NCI-H1105 treated with DMSO at 0.1 percent for 48 hours (cell line): ENCODE measurements at places on chromosomes 16 and 17.

- no peak for DNase-seq
These were observed 621 bp downstream of the KCNJ2 start for GRCh38 chr17:70169709-70170597.

DNA sequence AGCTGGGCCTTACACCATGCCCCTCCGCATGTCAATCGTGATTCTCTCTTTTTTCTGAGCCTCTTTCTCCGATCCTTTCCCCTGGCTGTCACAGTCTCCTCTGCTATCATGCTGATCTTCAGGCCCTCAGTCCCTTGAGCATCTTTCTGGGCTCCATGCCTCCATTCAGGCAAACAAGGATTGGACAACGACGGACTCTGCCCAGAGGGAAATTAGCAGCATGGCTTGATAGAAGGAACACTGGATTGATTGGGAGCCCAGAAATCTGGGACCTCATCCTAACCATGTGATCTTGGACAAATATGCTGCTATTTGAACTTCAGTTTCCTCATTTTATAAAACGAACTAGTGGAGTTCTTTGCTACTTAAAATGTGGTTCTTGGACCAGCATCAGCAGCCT is 19.6 kb upstream of the PHF12 start:
- DNase-seq: no peak

GRCh38 chr16:56632848-56633365 is 448 bp downstream of the MT1M start:
- no peak for DNase-seq

DNA sequence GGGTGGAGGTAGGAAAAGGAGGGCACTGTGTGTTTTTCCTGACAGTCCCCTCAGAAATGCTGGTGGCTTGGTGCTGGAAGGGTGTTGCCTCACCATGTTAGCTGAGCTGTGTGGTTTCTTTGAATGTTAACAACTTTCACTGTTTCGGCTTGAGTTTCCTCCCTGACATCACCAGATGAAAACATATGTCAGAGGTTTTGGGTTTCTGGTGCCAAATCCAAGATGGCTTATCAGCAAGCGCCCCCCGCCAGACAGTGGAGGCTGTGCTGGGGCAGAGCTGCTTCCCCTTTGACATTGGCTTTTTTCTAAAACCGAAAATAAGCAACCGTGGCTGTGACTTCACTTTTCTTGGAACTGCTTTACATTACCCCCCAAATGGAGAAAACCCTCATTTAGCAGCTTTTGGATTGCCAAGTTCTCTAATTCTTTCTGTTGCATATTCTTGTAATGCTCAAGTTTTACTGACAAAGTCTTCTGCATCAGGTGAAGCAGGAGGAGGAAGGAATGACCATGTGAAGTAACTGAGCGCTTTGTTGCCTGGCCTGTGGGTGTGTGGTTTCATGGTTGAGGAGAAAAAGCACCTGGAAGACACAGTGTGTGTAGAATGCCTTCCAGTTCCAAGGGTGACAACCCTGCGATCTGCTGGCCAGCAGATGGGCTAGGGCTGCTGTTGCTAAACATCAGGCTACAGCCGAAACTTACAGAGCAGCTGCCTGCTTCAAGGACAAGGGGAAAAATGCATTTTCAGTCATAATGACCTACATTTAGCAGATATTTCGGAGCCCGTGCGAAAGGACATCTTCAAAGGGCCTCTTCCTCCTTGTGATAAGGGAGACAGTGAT is 9.7 kb downstream of the RMI2 start:
- DNase-seq: no peak

- DNase-seq: no peak
These were observed 2.5 kb upstream of the ARHGAP23 start for GRCh38 chr17:38425744-38426143.

- no peak for DNase-seq
These were observed 4.0 kb downstream of the SLC35B1 start for GRCh38 chr17:49703557-49704277.

- DNase-seq: no peak
These were observed 19.6 kb downstream of the HEATR6 start for GRCh38 chr17:60059082-60059481.

DNA sequence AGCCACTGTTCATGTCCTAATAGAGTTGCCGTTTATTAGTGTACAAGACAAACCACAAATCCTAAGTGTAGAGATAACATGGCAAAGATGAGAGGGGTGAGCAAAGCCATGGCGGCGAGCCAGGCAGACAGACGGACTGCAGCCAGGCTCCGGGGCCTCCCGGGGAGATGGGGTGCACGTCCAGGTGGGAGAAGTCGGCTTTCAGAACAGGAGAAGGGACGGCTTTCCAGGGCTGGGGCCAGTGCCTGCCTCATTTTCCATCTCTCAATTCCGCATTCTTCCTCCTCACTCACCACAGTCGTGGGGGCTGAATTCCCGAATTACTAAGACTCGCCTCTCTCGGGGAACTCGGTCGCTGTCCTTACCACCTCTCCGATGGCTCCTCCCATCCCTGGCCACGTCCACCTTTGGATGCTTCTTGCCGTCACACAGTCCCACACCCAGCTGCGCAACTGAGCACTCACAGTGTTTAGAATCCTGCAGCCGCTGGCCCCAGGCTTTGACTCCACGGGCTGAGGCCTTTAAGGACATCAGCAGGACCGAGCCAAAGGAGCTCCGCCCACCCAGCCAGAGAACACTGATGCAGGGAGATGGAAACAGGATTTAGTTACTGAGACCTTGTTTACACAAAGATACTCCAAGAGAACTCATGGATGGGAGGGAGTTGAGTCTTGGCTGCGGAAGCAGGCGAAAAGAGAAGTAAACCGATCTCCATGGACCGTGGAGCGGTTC is 59.7 kb downstream of the RNF112 start:
- peak; percentile 67 for DNase-seq

GRCh38 chr16:53988136-53988535 is 284.2 kb downstream of the FTO start:
- DNase-seq: no peak

- DNase-seq: no peak
These were observed 187.2 kb downstream of the NTN1 start for GRCh38 chr17:9208381-9209105.

- no peak for DNase-seq
These were observed 24.3 kb upstream of the TMEM220 start for GRCh38 chr17:10754109-10754508.

- DNase-seq: no peak
These were observed 32.5 kb downstream of the PIMREG start for GRCh38 chr17:6476810-6477179.

DNA sequence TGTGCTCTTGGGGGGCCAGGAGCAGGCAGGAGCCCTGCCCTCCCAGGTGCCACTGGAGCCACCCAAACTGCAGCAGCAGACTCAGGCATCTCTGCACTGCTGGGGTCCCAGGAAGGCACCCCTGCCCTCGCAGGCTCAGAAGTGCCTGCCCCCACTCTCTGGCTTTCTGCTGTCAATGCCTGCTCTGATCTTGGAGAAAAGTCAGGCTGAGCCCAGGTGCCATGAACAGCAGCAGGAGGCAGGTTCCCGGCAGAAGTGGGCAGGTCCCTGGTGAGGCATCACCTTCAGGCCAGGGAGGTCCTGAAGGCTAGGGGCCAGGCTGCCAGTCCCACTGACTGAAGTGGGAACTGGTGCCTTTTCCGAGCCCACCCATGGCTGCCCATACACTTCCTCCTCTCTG is 106.5 kb downstream of the MGAT5B start:
- DNase-seq: no peak

DNA sequence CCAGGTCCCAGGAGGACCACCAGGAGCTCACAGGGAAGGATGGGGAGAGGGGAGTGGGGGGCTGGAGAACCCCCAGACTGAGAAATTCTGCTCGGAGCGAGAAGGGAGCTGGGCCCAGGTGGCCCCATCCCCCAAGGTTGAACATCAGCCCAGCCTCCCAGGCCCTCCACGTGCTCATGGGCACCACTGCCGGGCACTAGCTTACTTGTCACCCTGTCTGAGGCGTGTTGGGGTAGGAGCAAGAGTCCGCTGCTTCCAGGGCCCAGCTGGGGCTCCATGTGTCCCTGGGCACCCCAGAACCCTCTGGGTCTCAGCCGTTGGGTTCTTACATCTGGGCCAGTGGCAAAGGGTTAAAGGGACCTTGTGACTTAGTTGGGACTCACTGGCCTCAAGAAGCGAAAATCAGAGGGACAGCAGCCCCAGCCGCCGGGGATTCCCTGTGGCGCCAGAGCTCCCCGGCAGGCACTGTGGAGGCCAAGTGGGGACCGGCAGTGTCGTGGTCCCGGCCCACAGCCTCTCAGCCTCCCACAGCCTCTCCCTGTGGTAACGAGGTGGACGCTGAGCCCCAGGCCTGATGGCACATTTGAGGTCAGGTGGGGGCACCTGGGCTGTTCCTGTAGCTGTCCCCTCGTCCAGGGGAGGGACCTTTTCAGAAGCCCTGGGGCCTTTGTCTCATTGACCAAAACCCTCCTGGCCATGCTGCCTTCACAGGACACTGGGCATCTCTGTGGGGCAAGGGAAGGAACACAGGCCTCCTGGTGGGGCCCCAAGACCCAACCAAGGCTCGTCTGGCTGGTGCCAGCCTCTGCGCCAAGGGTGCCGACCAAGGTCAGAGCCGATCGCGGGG is 33.7 kb upstream of the CDH15 start:
- DNase-seq: no peak

DNA sequence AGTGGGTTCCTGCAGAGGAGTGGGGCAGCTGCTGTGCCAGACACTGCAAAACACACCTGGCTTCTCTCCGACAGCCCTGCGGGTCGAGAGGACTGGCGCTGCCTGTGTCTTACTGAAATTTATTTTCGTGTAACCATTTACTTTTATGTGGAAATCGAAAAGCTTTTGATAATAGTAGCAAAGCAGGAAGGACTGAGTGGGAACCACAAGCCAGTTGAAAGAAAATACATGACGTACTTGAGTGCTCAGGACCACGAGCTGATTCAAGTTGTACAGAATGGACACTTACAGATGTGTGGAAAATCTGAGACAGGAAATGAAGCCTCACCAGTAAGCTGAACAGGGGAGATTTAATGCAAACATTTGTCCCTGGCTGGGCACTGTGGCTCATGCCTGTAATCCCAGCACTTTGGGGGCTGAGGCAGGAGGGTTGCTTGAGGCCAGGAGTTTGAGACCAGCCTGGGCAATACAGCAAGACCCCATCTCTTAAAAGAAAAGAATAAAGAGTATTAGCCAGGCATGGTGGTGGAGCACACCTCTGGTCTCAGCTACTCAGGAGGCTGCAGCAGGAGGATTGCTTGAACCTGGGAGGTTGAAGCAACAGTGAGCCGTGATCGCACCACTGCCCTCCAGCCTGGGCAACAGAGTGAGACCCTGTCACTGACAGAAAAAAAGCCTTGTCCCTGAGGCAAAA is 11.3 kb upstream of the RPL13 start:
- DNase-seq: no peak

DNA sequence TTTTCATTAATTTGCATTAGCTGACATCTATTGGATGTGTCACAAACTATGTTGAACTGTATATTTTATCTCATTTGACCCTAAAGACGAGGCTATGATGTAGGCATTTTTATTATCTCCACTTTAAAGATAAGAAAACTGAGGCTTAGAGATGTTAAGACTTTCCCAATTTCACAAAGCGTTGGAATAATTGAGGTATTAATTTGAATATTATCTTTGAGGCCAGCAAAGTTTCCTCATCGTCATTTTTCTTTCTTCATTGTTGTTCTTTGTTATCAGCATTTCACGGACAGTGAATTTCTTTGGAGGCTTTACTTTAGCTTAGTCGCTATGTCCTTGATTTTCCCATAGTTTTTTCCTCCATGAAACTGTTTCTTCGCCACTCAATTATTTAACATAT is 227.5 kb upstream of the MYOCD start:
- no peak for DNase-seq

- no peak for DNase-seq
These were observed 31.4 kb downstream of the MYO15A start for GRCh38 chr17:18139949-18140348.

DNA sequence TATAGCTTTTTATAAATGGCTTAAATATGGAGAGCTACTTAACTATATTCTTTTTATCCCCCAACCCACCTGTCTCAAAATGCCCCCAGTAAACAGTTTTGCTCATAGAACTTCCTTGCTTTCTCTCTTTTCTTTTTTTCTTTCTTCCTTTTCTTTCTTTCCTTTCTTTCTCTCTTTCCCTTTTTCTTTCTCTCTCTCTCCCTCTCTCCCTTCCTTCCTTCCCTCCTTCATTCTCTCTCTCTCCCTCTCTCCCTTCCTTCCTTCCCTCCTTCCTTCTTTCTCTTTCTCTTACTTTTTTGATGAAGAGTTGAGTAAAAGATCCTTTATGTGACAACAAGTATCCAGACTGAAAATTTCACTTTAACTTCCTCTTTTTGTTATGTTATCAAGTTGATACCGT is 48.2 kb downstream of the KCNJ2 start:
- no peak for DNase-seq
